D721Med (cell line): ENCODE measurements at places on chromosomes 6 and 20.

DNA sequence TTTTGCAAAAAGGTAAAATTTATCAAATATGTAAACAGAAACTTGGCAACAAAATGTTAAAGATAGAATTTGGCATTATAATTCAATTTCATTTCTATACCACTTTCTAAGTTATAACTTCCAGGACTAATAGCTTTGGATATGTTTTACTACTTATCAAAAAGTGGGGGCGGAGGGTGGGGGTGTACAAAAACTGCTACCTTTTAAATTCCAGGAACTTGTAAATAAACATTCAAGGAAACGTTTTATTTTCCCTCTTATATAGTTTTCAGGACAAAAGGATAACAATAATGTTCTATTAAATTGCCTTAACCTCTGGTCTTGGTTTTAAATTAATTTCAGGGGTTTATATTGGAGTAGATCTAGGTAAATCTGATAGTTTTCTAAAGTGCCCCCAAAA, 103.8 kb downstream of the DST start:
- DNase-seq, result no peak

GRCh38 chr6:36000451-36000850, 24.0 kb downstream of the SLC26A8 start:
- no peak for DNase-seq

DNA sequence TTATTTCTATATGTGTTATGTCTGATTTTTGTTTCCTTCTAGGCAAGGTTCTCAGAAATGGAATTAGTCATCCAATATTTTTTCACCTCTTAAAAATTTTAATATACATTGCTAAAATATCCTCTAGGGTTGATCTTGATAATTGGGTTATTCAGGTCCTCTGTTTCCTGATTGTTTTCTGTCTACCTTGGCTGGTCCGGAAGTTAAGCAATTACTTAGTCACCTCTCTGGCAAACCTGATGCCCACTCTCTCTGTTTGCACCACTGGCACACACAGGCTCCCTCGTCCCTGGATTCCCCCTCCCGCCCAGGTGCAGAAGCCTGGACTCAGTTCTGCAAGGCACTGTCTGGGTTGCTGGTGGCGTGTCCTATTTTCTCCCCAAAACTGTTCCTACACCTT, 27.7 kb downstream of the CST9L start:
- no peak for DNase-seq

- DNase-seq, result no peak
These were observed 29.4 kb upstream of the ASF1A start for GRCh38 chr6:118864341-118865099.

GRCh38 chr6:98325366-98325765, 509.0 kb upstream of the POU3F2 start:
- DNase-seq, result no peak
